Stimulated activated CD4-positive, alpha-beta T cell treated with anti-CD3 and anti-CD28 coated beads, Interleukin-4, amount 100 ng/mL, for 24 hours (primary cell): ENCODE measurements at places on chromosomes 5 and 9.
A peak's percentile ranks its signal among the peaks of the same experiment; 100 is the strongest.

GRCh38 chr9:129810116-129810515 is 7.1 kb downstream of the TOR1B start:
- no peak for DNase-seq

DNA sequence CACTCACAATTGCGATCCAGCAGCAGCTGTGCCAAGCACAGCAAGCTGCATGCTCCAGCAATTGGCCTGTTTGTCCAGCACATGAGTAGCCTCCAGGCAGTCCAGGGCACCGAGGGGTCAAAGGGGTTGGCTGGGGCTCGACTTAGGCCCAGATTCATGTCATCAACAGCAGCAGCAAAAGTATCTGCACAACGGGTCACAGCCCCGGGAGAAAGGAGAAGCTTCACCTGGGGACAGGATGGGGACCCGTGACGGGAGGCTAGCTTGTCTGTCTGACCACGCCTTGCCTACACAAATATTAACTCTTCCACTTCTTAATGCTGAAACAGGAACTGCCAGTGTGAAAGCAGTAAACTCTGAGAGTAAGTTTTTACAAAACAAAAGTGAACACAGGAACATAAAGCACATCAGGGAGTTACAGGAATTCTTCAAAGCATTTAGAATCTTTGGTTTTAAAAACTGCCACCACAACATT is 191.2 kb downstream of the PIK3R1 start:
- no peak for DNase-seq

- no peak for DNase-seq
Measured at GRCh38 chr9:94870465-94870792, 143.9 kb downstream of the AOPEP start.

- no peak for DNase-seq
Measured at GRCh38 chr5:132475497-132475882, 15.1 kb downstream of the IRF1 start.

DNA sequence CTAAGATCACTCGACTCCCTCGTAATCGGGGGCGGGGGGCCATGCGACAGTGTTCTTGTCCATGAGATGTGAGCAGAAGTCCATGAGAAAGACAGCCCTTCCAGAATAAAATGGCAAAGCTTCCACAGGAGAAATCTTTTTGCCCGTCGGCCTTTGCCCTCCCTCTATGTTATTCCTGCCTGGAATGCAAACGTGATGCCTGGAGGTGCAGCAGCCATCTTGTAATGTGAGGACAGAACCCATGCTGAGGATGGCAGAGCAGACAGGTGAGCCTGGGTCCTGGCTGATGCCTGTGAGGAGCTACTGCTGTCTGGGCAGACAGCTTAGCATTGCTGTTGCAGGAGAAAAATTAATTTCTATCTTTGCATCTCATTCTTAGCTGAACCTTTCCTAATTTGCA is 17.2 kb downstream of the MED10 start:
- no peak for DNase-seq

GRCh38 chr9:127520941-127521918 is 69.9 kb downstream of the LRSAM1 start:
- no peak for DNase-seq

GRCh38 chr9:136775191-136775590 is 10.9 kb upstream of the LCN15 start:
- no peak for DNase-seq

DNA sequence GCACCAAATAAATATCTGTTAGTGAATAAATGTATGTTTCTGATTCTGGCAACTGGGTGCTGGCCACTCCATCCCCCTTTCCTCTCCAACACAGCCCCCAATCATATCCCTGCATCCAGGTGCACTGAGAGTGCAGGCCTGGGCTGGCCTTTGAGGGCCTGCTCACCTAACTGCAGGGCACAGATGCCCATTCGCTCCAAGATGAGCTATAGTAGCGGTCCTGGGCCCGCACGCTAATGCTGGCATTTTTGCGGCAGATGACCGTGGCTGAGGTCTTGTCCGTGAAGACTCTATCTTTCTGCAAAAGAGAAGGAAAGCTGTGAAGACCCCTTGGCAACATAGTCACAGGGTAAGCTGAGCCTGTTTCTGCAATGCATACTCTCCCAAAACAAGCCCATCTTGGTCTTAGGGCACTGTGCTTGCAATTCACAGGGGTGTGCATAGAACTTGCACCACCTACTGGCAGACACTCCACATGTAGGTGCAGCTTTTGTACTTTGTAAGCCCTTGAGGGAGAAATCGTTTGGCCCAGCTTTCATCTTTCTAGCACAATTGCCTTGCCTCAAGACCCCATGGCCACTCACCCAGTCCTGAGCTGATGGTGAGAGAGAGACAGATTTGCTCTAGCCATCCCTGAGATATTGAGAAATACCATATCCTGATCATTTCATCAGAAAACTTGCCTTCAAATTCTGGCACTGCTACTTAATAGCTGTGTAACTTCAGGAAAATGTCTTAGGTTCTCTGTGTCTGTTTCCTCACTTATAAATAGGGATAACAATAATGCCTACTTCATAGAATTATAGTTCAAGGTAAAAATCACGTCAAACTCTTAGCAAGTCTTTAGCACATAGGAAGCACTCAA is 13.5 kb downstream of the IL12B start:
- DNase-seq: peak; percentile 51

DNA sequence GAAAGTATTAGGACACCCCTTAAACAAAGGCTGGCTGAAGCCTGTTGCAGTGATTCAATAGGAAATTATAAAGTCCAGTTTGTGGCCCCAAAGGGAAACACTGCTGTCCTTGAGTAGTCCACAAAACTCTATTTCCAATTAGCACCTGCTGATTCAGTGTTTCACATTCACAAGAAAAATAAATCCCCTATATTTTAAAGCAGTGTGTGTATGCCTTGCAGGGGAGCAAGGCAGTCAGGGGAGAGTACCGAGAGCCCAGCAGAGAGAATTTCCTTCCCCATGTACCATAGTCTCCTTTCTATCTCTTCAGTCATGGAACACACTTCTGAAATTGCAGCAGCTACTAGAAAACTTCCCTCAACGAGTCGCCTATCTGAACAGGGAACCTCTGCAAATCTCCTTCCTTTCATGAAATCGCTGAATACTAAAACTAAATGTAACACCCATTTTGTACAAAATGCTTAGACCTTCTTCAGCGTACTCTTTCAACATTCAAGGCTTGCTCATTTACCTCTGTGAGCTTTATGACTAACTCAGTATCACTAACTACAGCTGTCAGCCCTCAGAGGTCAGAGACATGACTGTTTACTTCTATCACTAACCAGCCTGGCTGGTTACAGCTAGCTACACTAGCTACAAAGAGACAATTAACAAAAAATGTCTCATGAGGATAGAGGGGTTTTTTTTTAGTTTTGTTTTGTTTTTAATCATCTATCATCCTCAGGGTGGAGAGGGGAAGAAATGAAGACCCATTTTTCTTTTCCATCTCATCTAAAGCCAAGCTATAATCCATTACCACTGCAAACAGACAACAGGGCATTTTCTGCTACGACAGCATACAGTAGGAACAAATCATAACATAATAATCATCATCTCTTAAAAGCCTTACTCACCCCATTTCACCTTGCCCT is 188.7 kb downstream of the EBF1 start:
- no peak for DNase-seq

DNA sequence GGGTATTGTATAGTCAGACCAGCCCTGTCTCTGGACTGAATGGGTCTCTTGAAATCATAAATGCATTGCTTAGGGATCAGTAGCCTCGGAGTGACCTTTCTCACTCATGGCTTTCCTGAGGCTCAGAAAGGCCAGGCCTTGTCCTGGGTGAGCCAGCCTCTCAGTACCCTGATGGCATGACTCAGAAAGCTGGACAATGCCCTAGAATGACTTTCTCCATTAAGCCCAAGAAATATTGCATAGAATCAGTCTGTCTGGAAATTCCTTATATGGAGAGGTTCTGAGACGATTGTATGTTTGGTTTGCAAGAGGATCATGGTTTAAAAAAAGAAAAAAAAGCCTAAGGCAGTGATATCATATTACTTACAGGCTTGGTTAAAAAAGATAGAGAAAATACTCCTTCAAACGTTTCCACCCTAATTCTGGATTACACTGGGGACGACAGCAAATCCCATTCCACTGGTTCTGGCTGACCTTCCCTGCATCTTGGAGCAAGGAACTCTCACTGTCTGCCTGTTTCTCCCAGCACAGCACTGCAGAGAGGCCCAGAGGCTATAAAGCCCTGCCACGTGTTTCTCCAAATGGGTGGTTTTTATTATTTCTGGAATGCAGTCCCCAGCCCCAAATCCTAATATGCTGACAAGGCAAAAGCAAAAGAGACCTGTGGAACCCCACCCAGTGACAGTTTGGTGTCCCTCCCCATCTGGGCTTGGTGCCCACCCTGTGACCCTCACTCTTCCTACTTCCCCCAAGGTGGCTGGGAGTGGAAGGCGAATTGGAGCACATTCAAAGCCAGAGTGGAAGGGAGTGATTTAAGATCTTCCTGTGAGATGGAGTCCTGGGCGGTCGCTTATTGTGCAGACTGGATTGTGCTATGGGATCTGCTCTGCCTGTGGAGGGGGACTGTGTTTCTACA is 34.4 kb downstream of the MAP1B start:
- no peak for DNase-seq

DNA sequence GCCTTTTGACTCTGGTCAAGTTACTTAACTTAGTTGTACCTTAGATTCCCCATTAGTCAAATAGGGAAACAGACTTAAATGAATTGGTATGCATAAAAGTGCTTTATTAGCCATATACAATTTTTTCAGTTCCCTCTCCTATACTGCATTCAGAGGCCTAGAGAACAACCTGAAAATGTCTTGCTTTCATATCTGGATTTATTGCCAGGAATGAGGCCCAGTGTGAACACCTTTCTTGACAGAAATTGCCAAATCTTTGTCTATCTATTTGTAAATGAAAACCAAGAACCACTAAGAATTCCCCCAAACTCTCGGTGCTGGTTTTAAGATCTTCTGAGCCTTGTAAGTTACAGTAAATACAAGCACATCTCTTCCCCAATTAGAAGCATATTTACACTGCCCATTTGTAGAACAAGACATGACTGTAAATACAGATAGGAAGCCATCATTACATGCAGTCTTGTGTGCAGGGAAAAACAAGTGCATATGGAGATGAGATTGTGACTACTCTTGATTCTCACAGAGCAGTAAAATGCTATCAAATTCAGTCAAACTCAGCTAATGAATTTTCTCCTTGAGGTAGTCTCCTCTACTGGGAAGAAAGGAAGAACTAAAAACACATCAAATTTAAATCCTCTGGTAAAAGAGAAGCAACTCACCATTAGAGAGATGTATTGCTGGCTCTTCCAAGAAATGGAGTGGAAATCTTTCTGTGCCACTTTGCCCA is 5.2 kb upstream of the FAM13B start:
- DNase-seq: no peak
